H1 (cell line): ENCODE measurements at places on chromosomes 1 and 21. TPM values are rescaled to one million over a fixed set of nuclear protein-coding genes. Genes with fewer than 3 reads are reported as not detected.
A peak's percentile ranks its signal among the peaks of the same experiment; 100 is the strongest.

- DNase-seq = no peak
These were observed 44.5 kb downstream of the KIAA0040 start for GRCh38 chr1:175148068-175148467.

GRCh38 chr1:243596431-243597062, 253.5 kb downstream of the AKT3 start:
- no peak for DNase-seq

GRCh38 chr1:11654939-11655808, 497 bp downstream of the FBXO44 start:
- DNase-seq = no peak

DNA sequence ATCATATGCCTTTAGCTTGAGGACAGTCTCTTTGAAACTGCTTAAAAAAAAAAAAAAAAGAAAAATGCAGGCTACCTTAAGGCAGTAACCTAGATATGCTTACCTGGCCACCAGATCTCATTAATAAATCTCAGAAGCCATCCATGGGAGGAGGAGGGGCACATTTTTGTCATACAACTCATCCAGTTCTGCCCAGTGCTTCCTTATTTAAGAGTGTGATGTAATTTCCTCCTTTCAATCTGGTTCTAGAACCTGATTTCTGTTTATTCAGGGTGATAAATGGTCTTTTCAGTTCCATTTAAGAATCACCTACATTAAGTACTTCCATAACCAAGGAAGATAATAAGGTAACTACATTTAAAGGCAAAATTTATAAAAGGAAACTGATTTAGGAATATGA, 6.1 kb downstream of the ERRFI1 start:
- DNase-seq = no peak

DNA sequence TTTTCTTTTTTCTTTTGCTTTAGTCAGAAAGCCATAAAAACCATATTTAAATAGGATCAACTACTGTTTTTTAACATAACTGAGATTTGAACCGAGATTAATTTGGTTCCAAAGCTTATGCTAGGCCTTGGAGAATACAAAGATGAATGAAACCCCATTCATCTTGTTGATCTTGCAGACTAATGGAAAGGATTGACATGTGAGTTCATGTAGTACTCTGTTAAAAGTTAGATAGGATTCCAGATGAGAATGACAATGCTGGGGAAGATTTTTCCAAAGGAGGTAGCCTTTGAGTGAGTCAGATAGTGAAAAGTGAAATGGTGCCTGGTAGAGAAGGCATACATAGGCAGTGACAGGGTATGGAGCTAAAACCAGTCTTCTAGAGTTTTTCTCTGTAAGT, 22.7 kb downstream of the RBM15 start:
- DNase-seq = no peak

DNA sequence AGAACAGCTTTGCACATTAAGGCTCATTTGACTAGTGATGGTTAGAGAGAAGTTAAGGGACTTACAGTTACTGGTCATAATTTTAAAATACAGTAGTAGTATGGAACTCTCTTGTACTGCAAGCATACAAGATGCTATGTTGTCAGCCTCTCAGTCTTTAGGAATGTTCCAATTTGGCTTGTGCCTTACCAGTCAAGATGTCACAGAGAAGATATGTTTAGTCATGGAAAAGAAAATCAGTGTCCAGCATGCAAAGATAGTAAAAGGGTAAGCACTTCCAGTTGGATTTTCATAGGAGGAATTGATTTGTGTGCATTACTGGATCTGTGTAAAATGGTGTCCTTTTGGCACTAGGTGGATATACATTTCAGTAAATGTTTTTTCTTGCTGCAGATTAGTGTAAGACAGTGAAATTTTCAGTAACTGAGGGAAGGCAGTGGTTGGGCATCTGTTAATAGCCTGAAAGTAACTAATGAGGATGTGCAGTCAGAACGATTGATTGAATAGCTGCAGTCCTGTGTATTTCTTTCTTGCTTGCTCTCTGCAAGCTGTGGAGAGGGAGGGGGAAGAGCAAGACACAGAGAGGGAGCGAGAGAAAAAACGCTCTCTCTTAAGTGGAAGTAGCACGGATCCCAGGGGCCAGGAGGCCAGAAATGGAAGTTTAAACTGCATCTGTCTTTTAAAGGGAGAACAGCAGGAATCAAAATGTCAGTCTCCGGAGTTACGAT, 108.2 kb downstream of the CLEC20A start:
- no peak for DNase-seq

- no peak for DNase-seq
These were observed 4.7 kb downstream of the CELSR2 start for GRCh38 chr1:109253803-109254620.

GRCh38 chr1:167762061-167762746, 40.4 kb downstream of the MPZL1 start:
- no peak for DNase-seq

DNA sequence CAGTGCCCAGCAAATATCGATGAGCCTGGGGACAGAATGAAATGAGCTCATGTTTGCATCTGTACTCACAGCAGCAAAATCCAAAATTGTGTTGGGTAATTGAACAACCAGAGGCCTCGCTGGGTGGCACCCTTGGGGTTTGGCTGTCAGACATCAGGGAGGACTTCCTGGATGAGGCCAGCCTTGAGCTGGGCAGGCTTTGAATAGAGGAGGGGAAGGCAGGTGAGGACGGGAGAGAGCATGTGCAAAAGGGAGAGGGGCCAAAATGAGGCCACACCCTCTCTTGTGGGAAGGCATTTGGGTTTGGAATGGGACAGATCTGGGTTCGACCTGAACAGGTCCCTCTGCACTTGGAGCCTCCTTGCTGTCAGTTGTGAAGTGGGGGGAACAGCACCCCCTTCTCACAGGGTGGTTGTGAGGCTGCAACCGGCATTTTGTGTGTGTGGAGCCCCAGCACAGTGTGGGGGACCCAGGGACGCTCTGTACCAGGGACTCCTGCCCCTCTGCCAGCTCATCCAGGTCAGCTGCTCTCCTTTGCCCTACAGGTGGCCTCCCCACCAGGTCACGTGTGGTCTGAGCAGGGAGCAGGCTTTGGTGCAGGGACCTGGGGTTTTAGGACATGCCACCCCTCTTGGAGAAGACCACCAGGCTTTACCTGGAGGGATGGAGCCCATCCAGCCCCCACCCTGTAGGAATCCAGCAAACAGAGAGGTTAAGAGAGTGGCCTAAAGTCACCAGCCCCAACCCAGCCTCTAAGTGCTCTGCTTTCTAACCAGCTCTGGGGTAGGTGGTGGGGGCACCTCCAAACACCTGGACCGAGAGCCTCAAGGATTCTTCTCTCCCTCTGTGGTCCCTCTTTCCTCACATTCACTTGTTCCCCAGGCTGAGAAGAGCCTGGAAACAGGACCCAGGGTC, 521.8 kb downstream of the PTPRU start:
- DNase-seq = no peak

DNA sequence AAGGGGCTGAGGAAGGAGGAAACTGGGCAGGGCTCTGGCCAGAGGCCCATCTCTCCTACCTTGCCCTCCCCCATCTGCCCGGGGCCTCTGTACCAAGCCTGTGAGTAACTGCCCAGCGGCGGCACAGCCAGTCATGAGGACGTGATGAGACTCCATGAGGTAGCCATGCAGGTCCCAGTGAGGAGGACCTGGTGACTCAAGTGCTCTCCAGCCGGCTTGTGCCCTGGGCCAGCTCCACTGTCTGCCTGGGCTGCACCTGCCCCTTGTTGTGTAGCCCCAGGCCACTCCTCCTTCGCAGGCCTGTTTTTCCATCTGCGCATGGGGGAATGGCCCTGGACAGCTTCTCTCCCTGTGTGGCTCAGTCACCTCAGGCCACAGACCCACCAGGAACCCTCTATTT, 42.0 kb upstream of the PADI1 start:
- DNase-seq = no peak

GRCh38 chr1:6281511-6282402, 20.9 kb upstream of the GPR153 start:
- no peak for DNase-seq

- no peak for DNase-seq
These were observed 105.5 kb downstream of the HHAT start for GRCh38 chr1:210434223-210434622.

DNA sequence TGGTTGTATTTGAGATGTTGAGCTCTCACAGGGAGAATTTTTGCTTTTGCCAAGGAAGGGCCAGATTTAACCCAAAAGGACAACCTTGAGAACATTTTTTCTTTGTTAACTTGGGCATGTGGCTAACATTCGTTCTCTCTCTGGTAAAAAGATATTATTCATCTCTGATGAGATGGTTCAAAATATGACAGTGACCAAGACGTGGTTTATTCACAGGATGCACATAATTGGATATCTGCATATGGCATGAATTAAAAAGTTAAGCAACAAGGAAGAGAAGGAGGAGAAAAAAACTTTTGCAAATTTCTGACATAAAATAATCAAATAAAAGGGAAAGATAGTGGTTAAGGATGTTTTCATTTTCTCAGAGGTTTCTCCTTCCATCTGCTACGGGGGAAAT, 43.1 kb upstream of the BCL10 start:
- DNase-seq = no peak

DNA sequence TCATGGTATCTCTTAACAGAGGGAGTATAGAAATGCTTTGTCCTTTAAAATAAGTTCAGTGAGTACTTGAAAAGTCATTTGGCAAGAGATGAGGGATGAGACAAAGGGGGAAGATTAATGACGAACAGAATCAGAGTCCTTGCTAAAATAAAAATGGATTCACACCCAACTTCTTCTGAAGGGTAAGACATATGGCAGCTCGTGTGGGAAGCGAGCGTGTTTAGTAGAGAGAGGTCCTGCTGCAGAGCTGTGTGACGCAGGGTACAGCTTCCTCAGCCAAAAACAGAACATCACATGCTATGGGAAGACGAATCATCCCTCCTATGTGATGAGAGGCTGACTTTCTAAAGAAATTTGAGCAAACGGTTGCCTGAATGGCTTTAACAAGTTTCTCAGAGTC, 158.5 kb upstream of the LMO4 start:
- DNase-seq = no peak

- DNase-seq = no peak
These were observed 34.7 kb downstream of the S100A10 start for GRCh38 chr1:151958959-151959358.

- no peak for DNase-seq
These were observed 105.3 kb downstream of the ASH1L start for GRCh38 chr1:155457266-155457665.

GRCh38 chr1:84724128-84724860, 34.0 kb upstream of the SSX2IP start:
- DNase-seq = peak; percentile 89

DNA sequence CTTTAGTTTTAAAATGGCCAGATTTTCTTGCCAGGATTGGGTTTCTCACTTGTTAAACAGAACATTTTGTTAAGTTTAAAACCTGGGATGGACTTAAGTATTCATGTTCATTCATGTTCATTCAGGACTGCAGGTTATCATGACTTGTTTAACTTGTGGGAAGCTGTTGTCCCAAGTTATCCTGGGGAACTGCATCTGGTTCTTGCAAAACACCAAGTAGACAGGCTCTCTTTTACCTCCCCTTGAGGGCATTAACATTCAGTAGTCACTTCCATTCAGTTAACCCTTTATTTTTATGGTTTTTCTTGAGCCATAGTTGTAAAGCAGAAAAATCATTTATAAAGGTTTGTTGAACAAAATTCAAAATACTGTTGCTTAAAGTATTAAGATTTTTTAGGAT, 8.1 kb downstream of the SOD1 start:
- no peak for DNase-seq

- no peak for DNase-seq
These were observed 24.8 kb upstream of the NMNAT2 start for GRCh38 chr1:183443011-183443410.

- no peak for DNase-seq
These were observed 24.2 kb upstream of the CD34 start for GRCh38 chr1:207935166-207935583.

GRCh38 chr1:184966989-184967388, 7.3 kb downstream of the NIBAN1 start:
- DNase-seq = no peak

- no peak for DNase-seq
These were observed at the start of gene ARHGAP30 for GRCh38 chr1:161069731-161070270. TSS of gene ARHGAP30 (minus strand) at chr1:161069891. CDS start at chr1:161069624, 267 bp downstream.

GRCh38 chr1:109671067-109671466, 3.2 kb downstream of the GSTM2 start:
- no peak for DNase-seq

DNA sequence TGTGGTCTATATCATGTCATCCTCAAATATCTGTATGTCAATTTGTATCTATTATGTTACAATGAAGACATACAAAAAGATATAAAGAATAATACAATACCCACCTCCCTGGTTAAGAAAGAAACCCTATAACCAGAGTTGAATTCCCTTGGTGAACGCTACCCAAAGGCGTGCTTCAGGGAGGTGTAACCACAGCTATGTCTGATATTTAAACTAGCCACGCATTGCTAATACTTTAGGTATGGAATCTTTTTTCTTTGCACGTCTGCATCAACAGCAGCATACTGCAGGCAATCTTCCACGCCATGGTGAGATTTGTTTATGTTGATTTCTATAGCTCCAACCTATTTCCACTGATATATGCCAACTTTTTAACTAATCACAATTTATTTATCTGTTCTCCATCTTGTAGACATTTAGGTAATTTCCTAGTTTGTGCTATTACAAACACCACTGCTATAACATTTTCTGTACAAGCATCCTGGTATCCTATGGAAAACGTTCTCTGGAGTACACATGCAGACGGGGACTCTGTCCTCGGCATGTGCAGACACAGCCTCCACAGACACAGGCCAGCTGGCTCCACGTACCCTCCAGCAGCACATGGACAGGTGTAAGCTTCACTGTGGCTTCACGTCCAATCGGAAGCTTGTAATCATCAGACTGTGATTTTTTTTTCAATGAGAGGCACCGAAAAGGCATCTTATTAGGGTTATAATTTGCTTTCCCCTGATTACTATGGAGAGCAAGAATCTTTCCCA, 58.5 kb downstream of the HSF2BP start:
- no peak for DNase-seq

NR1I3 gene
- not detected in 2 replicates for total RNA-seq

CXADR gene
- 142 and 145 TPM in 2 replicates for total RNA-seq

MATN1 gene
- total RNA-seq = 0.11 and 0.28 TPM in 2 replicates

IFNAR1 gene
- total RNA-seq = 13.4 and 17.1 TPM in 2 replicates

GCSAML gene
- not detected in 2 replicates for total RNA-seq

TMEM35B gene
- total RNA-seq = 9.3 and 10.2 TPM in 2 replicates

MANEAL gene
- total RNA-seq = 4.2 and 4.8 TPM in 2 replicates

CYYR1 gene
- 37.6 and 37.9 TPM in 2 replicates for total RNA-seq

PLEKHN1 gene
- 1.5 TPM in 2 replicates for total RNA-seq
